ENCODE measurements at places on chromosomes 2 and 18.

DNA sequence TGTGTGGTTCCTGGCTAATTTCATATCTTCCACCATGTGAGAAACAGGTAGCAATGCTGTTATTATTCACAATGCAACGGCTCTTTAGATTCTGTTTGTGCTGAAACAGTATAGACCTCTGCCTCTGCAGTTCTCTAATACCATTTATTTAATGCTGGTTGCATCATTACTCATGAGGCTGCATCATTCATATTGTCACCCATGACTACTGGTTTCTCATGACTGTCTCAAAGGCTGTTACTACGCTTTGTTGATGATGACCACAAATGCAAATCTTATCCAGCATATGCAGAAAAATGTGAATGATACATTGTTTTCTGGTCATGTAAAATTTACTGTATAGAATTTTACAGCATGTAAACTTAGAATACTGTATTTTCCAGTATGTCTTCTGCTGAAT is 22.5 kb downstream of the CAVIN2 start:
- no peak for DNase-seq

DNA sequence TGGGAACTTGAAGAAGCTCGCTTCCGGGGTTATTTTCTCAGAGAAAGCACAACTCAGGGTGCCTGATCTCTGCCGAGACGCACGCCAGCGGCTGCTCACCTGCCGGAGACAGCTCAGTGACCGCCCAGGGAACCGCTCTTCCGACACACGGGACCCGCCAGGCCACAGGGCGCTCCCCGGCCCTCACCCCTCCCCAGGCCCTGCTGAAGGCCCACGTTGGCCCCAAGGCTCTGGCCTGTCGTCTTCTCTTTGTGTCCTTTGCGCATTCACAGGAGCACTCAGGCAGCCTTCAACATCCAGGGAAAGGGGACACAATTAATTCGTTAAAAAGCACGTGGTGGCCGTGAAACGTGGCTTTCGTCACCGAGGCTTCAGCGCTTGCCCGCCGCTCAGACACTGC is 276.3 kb upstream of the SALL3 start:
- no peak for DNase-seq

GRCh38 chr2:201441409-201441808 is 9.8 kb downstream of the TRAK2 start:
- DNase-seq, result no peak

GRCh38 chr18:36516726-36517125 is 219.2 kb downstream of the FHOD3 start:
- peak; percentile 71 for DNase-seq

DNA sequence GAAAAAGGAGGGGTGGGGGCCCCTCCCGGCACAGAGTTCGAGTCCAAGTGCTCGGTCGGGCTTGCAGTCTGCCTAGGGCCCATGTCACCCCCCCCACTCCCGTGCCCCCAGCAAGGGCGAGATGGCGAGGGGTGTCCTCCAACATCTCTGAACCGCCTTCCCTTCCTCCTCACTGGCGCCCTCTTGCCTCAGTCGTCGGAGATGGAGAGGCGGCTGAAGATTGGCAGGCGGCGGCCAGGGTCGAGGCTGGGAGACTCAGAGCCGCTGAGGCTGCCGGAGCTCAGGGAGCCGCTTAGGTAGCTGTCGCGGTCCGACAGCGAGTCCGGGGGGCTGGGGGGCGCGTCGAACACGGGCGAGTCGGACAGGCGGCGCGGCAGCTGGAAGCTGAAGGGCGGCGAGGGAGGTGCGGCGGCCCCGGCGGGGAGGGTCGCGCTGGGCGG is 2.3 kb downstream of the ZFP36L2 start:
- no peak for DNase-seq

DNA sequence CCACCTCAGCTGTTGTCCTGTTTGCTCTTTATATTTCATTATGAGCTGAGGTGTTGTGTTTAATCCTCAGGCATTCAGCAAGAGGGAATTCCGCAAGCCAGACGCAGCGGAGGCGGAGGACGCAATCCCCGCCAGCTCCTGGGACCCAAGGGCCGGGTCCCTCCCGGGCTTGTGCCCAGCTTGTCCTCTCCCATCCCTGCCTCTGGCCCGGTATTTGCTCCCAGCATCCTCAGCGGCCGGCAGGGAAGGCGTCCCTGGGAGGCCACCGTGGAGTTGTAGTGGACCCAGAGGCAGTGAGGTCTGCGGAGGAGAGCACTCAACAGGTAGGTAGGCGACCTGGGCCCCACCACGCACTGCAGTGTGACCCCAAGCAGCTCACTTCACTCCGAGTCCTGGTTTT is 42.5 kb upstream of the FOSL2 start:
- DNase-seq, result no peak

DNA sequence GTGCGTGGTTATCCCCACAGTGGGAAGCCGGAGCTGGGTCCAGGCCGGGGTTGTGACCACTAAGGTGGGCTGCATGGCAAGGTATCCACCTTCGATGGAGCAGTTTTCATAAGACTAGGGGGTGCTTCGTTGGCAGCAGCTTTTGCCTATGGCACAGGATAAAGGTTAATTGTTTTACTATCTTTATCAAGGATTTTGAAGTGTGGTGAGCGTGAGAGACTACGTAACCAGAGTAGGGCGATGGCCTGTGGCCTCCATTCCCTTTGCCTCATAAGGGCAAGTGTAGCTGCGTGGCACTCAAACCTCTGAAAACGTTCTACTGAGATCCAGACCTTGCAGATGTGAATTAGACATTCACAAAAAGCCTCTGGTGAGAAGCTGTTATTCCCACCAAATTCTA is 206.6 kb downstream of the ACKR3 start:
- DNase-seq, result no peak

DNA sequence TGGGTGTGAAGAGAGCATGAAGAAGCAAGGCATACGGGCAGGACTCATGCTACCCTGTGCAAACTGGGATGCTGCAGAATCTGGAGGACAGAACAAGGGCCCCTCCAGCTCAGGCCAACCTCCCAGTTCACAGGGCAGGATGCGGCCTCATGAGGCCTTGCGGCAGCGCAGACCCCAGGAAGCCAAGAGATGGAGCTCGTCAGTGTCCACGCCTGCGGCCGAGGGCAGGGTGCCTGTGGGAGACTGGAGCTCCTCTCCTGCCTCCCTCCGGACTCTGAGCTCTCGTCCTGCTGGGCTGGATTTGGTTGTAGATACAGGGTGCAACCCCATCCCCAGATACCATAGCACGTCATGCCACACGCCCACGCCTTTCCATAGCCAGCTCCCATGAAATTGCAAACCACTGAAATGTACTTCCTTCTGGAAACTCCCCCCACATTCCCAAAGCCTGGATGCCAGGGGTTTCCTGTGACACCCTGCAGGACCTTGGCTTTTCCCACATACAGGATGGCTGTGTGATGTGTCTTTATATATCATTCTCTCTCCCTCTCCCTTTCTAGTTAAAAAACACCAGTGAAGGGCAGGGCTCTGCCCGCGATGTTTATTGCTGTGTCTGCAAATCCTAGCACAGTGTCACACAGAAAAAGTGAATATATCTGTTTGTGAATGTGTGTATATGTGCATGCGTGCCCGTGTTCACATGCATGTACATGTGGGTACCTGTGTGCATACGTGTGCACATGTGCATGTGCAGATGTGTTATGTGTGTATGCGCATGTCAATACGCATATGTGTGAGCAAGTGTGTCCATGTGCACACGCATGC is 12.3 kb upstream of the SNTG2 start:
- no peak for DNase-seq

- DNase-seq, result no peak
Observed at GRCh38 chr18:47654988-47655387, 275.5 kb downstream of the SMAD2 start.

- DNase-seq, result no peak
Observed at GRCh38 chr2:151379169-151379568, 21.8 kb downstream of the TNFAIP6 start.

GRCh38 chr2:10193851-10194820 is 71.6 kb downstream of the RRM2 start:
- DNase-seq, result no peak

DNA sequence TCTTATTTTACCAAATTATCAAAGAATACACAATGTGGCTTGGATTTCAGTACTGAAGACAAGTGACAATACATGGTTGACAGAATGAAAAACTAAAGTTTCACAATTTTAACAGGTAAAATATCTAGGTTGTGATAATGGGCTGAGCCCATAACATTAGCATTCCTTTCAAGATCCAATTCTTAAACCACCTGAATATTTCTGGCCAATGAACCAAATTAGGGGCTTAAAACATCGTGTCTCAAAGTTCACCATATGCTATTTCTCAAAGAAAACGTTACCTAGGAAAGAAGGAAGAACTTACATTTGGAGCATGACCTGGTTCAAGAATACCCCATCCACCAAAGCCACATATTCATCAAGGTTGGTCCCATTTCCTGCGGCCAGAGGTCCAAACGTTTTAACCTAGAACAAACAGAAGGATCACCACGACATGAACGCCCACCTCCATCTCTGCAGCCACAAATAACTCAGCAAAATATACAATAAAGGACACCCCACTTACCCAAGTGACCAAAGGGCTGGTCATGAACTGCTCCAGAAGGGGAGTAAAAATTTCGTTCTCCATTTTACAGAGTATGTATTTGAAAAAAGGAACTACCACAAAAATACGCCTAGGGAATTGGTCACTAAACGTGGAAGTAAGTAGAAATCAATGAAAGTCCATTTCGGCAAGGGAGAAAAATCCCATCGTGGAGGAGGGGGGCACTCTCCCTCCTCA is 984 bp downstream of the CCDC88A start:
- no peak for DNase-seq

DNA sequence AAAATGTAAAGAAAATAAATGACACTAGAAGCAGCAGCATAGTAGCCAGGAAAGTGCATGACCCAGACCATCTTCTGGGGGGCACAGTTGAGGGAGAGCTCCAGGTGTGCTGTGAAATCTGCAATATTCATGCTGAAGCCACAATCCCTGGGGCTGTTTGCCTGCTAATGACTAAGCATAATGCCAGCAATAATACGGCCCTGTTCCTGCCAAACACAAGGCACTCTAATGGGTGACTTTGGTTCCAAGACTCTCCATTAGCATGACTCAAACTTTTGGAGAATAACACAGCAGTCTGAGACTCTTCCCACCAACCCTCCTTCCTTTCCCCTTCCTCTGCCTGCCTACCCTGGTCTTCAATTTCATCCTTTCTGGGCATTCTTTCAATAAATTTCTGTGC is 77.9 kb upstream of the DOCK10 start:
- DNase-seq, result no peak

Measured in trophoblast cell (in vitro differentiated cells and primary cell).